ENCODE measurements at places on chromosomes 4 and X.

DNA sequence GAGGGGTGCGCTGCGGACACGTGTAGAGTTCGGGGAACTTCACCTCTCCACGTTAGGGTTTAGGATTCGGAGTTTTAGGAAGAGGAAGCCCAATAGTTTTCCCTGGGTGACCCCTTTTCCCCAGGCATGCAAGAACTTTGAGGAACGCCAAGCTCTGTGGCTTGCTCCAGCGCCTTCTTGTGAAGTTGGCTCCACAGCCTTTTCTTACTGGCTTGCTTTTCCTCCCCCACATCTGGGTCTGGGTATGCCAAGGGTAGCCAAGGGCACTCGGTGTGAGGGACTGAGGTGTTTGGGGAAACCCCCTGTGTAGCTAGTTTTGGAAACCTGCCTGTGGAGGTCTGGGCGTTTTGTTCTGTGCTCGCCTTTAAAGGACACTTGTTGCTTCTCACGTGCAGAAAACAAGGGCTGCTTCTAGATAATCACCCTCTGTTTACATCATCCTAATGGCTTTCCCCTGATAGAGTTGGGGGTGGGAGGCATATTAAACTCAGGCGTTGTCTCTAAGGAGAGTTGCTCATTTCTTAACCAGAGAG lies 746 bp downstream of the EDNRA start:
- DNase-seq: no peak

- DNase-seq: no peak
Observed at GRCh38 chr4:41791557-41791956, 43.0 kb upstream of the PHOX2B start.

- DNase-seq: no peak
Observed at GRCh38 chrX:28303486-28303885, 283.8 kb upstream of the IL1RAPL1 start.

- no peak for DNase-seq
Observed at GRCh38 chr4:84877051-84877833, 89.2 kb downstream of the WDFY3 start.

- peak; percentile 5 for DNase-seq
Observed at GRCh38 chr4:162163892-162164759, at the start of gene FSTL5. Gene FSTL5, minus strand, starts transcription at chr4:162164000. Its CDS starts 52,604 bp downstream, at chr4:162111396.
